Activated T-helper 9 cell treated with anti-CD3 and anti-CD28 coated beads, Interleukin-2, amount 50 U/mL, for 16 hours (primary cell): ENCODE measurements at places on chromosomes 5 and 9.

GRCh38 chr5:141510850-141511601 lies 22.1 kb downstream of the PCDHGC5 start:
- no peak for DNase-seq

DNA sequence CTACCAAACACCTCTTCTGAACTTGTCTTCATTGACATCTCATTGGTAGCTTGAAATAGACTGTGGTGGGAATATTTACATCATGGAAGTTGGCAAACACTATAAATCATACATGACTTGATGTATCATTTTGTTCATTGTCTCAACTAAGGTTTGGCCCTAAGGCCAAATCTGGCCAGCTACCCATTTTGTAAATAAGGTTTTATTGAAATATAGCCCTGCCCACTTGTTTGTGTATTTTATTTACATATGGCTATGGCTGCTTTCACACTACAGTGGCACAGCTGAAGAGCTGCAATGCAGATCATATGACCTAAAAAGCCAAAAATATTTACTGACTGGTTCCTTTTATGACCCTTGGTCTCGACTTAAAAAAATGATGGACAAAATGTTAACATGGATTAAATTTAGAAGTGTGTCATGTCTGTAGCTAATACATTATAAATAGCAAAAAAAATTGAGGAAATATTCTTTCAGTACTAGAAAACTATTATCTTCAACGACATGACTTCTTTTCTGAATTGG lies 22.1 kb downstream of the FAM240B start:
- DNase-seq = no peak

DNA sequence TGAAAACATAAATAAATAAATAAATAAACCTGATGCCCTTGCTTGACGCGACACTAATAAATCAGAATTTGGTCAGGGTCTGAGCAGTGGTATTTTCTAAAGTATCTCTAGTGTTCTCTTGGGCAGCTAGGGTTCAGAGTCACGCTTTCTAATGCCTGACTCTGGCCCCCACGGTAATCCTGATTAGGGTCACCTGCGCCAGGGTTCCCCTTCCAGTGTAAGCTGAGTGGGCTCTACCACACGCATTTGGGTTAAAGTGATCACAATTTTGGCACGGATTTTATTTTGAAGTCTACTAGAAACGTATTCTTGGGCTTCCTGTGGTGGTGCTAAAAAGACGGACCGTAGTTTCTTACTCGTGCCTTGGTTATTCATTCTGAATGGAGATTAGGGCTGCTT lies 651 bp downstream of the TTC1 start:
- no peak for DNase-seq

DNA sequence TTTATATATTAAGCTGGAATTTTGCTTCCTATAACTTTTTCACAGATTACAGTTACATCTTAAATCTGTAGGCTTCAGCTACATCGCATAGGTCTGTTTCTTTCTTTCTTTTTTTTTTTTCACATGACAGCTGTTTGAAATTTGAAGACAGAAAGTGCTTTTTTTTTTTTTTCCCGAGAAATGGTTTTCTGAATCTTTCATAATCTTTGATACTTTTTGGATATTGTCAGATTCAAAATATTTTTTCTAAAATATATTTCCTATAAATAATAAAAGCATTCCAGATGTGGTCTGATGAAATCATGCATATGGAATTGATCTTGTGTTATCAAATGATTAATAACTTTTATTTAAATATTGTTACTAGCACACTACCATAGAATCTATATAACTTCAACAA lies 212.2 kb downstream of the TAF11L14 start:
- no peak for DNase-seq

GRCh38 chr5:103262422-103262871 lies 3.9 kb downstream of the MACIR start:
- no peak for DNase-seq

GRCh38 chr9:26264709-26265601 lies 586.7 kb upstream of the TUSC1 start:
- DNase-seq = no peak

DNA sequence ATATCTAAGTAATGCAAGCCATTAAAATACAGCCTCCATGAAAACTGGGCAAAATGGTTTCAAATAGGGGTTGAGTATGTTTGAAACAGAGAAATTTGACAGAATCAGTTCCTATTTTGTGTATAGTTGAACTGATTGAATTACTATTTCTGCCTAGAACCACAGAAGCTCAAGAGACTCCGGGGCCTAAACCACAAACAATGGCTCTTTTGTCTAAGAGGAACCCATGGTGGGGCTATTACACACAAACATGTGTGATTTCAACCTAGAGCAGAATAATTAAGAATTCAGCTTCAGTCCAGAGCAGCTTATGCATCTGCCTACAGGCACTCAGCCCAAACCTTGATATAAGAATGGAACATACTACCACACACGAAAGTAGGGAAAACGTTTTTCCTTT lies 171.2 kb upstream of the MPDZ start:
- DNase-seq = no peak

DNA sequence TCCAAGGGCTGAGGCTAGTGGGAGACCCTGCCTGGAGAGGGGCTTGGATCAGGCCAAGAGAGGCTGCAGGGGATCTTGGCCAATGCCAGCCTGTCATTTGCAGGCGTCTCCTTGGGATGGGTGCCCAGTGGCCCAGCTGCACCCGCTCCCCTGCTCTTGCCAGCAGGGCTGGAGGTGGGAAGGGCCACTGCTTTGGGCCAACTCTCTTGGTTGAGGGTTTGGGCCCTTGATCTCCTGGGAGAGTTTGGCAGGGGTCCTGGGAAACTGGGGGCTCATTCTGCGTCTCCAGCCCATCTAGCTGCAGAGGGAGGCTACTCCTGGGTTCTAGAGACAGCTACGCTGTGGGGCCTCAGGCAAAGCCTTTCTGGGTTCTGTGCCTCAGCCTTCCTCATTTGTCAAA lies 10.5 kb downstream of the PSD2 start:
- DNase-seq = no peak

DNA sequence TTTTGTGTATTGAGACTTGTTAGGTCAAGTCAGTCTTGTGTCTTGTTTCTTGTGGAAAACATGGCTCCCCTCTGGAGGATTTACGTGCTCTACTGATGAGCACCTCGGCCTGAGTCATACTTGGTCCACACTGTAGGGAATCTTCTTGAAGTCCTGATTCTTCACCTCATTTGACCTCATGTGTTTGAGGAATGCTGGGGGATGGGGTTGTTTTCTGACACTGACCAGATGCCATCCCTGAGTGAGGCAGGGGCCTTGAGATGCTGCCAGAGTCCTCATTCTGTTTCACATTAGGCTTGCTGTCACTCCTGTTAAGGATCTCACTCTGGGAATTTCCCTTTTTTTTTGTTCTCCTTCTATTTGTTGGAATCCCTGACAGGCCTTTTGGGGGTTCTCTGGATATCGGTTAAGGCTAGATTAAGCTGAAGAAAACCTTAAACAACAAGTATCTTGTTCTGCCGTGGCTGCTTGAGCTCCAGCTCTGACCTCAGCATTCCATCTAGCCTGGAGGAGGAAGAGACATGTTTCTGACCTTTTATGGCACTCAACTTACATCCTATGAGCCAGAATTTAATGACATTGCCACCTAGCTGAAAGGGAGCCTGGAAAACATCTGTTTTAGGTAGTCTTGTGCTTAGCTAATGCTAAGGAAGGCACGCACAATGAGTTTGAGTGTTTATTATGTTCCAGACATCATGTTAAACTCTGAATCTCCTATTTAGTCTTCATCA lies 20.6 kb downstream of the TCOF1 start:
- DNase-seq = no peak

DNA sequence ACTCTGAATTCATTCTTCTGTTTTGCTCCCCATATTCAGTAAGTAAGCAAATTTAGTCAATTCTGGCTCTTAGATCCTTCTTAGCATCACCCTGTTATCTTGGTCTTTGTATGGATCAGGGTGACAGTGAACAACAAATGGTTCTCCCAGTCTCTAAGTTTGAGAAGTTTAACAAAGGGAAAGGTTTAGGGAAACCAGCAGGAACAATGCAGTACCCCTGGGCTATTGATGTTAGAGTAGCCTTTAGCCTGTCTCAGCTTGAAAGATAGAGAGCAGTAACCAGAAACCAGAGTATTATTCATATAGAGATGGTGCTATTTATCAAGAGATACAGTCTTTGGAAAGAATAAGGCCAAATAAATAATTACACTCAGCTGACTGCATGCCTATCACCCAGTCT lies 241.8 kb downstream of the CDH12 start:
- DNase-seq = no peak

- DNase-seq = no peak
Observed at GRCh38 chr5:13976867-13977830, 32.7 kb upstream of the DNAH5 start.

GRCh38 chr5:53170746-53171349 lies 61.3 kb upstream of the MOCS2 start:
- DNase-seq = no peak

DNA sequence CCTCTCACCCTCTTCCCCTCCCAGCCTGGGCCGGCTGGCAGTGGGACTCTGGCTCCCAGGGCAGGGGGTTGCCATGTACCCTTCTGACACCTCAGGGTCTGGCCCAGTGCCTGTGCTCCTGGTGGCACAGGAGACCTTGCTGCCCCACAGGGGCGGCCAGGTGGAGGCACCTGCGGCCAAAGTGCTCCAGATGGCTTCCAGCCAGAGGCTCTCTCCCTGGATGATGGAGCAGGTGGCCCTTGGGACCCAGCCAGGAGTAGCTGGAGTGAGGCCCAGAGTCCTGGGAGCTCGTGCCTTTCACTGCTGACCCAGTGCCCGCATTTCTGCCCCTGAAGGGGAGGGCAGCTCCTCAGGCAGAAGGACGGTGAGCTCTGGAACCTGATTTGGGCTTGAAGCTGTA lies 87.3 kb downstream of the NTNG2 start:
- DNase-seq = no peak

- DNase-seq = no peak
Observed at GRCh38 chr5:74199436-74200210, 440.9 kb downstream of the ENC1 start.

DNA sequence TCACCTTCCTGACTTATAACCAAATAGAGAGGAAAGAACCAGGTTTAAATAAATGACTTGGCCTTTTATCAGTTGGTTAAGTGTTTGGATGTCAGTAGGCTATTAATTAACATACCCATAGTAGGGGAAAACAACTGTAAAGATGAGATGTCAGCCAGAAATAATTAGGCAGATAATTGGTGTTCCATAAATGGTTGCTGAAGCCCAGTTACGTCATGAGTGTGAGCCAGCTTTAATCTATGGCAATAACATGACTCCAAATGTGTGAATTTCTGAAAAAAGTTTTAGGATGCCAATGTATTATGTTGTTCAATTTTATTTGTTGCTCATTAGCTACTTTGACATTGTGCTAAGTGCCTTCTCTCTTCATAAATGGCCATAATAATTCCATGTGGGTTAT lies 180.5 kb downstream of the FBXL7 start:
- no peak for DNase-seq

GRCh38 chr9:98146101-98146991 lies 27.3 kb upstream of the TRIM14 start:
- no peak for DNase-seq

- DNase-seq = no peak
Observed at GRCh38 chr9:18190671-18191374, 283.1 kb upstream of the ADAMTSL1 start.

DNA sequence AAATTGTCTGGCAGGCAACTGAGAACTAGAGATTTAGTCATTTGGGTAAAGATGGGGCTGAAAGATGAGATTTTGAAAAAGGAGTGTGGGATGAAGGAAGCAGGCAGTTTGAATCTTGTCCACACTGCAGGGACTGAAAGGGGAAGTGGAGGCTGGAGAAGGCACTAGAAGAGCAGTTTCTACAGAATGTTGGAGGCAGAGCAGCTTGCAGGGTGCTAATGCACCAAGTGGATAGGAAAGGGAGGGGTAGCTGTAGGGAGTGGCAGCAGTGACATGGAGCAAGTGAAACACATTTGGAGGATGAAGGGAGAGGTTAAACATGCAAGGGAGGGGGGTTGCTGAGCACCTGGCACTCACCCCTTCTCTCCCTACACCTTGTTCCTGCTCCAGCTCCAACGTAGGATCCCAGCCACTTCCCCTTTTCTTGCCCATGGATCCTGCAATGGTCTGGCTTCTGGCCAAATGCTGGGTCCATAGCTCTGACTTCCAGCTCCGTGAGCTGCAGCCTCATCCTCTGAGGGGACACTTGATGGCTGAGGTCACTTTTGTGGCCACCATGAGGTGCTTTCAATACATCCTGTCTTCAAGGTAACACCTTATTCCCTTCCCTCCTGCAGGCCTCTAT lies 30.0 kb upstream of the FGD3 start:
- no peak for DNase-seq

GRCh38 chr5:45417285-45417998 lies 278.7 kb downstream of the HCN1 start:
- no peak for DNase-seq

GRCh38 chr9:7935681-7936080 lies 136.1 kb upstream of the DMAC1 start:
- no peak for DNase-seq

- DNase-seq = no peak
Observed at GRCh38 chr9:71663931-71664459, 104.3 kb downstream of the CEMIP2 start.

- no peak for DNase-seq
Observed at GRCh38 chr5:99605904-99606303, 677.1 kb upstream of the CHD1 start.

DNA sequence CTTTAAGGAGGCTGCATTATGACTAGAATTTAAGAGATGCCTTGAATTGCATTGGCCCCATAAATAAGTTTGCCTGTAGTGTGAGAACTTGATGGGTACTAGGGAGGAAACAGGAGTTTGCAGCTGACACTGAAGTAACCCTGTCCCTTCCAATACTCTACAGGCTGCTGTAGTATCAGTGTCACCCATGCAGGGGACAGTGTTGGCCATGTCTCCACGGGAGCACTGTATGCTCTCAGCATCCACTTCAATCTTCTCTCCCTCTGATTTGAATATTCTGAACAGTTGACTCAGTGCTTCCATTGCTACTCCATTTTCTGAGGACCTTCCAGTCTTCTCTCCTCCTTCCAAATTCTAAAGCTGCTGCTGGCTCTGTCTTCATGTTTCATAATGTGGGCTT lies 11.4 kb upstream of the IFNA14 start:
- no peak for DNase-seq

- no peak for DNase-seq
Observed at GRCh38 chr5:165569551-165569950, 2064.1 kb downstream of the MAT2B start.

- no peak for DNase-seq
Observed at GRCh38 chr5:139667730-139668063, 19.5 kb downstream of the CXXC5 start.

- DNase-seq = no peak
Observed at GRCh38 chr5:127754259-127754658, 51.1 kb downstream of the CCDC192 start.

DNA sequence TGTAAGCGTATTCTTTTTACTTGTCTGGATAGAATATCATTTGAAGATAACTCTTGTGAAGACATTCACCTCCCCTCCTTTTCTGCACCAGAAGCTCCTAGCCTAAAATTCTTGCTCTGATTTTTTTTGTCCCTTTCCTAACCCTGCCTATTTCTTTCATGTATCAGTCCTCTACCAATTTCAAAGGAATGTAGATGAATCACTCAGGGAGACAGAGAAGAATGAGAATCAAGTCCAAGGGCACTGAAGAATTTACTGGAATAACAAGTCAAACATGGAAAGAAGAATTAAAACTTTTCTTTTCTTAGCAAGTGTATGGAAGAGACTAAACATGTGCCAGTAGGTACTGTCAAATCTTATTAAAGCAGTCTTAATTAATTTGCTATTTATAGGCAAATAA lies 618.7 kb downstream of the DNAH5 start:
- no peak for DNase-seq
